ENCODE measurements at places on chromosomes 7 and 10. TPM values are rescaled to one million over a fixed set of nuclear protein-coding genes. Genes with fewer than 3 reads are reported as not detected.
A peak's percentile ranks its signal among the peaks of the same experiment; 100 is the strongest.

Gene EGFR
- polyA plus RNA-seq: 4.2 TPM

Gene SYNPO2L
- 191 TPM for polyA plus RNA-seq

DNA sequence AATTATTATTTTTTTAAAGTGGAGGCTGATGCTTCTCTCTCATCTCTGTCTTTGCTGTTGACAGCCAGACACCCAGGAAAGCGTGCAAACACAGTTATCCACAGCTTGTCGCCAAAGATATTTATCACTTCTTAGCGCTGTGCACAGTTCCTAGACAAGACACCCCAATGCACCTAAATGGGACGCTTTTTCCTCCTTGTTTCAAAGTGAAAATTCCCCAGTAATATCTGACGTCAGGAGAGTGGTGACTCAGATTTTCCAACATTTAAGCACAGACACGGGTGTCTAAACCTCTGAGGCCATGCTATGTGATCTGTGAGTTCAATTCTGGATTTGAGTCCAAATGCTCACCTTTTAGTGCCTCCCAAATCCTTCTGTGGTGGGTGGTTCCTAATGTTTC lies 151.6 kb downstream of the EMX2 start:
- no peak for DNase-seq

Gene NEBL
- polyA plus RNA-seq: 257 TPM

DNA sequence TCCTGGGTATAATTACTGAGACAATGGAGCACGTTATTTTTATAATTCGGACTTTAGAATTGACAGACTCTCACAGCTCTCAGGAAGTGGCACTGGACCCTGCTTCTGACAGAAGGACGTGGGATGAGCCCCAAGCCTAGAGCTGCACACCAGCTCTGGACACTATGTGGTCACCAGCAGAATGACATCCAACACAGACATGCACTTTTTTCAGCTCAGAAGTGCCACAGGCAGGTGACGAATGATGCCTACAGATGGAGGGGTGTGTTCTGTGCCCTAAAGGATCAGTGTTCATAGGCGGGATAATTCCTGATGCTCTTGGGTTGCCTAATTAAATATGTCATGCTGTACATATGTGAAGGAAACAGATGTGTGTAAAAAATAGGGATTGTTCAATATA lies 87.9 kb downstream of the VIPR2 start:
- no peak for DNase-seq

- DNase-seq: no peak
Observed at GRCh38 chr7:11587814-11588213, 244.2 kb downstream of the THSD7A start.

Gene GPNMB
- 113 TPM for polyA plus RNA-seq

Gene ABLIM1
- 149 TPM for polyA plus RNA-seq

Gene CAMK1D
- 15.2 TPM for polyA plus RNA-seq

Gene EMX2
- polyA plus RNA-seq: 1.00 TPM

- no peak for DNase-seq
Observed at GRCh38 chr10:27838361-27838760, 92.7 kb upstream of the MKX start.

Gene PTPRN2
- polyA plus RNA-seq: 1.9 TPM

DNA sequence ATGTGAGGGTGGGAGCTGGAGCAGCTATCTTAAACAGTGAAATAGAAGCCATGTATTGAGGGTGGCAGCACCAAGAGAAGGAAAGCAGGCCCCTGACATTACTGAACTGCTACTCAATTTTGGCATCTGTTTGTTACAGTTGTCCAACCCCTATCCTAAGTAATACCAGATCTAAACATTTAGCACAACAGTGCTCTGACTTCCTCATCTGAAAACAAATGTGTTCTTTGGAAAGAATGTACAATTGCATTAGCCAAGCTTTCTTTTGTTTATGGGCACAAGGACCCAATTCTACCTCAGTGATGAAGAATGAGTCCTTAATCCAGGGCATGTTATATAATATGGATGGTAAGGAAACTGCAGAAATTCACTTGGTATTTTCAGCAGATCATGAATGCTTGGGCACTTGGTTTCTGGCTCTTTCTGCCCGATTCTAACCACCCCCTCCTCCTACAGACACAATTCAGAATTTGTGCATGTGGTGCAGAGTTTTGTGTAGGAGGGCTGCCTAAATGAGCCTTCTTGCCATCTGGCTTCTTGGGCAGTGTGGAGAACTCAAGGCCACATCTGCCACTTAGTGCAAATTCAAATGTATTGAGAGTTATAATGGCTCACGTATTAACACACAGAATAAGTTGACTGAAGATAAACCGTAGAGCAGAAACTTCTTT lies 36.9 kb upstream of the KMT2E start:
- DNase-seq: no peak

DNA sequence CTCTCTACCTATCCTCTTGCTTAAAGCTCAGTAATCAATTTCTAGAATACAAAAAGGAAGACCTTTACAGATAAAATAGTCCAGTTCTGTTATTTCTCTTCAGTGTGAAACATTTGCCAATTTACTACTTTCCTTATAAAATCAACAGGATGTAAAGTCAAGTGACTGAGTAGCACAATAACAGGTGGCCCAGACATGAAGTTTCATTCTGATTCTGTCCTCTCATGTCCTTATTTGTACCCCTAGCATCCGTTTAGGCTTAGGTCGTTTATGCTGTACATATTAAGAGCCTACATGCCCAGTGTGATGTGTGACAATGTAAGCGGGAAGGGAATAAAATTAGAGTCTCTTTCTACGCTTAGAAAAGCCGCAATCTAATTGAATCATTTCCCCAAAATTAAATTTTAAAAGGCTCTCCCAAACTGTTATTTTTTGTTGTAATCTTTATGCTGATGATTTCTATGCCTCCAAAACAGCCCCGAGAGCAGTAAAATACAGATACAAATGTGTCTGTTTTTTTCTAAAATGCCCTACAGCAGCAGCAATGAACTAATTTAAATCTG lies 29.1 kb downstream of the EPC1 start:
- DNase-seq: no peak

DNA sequence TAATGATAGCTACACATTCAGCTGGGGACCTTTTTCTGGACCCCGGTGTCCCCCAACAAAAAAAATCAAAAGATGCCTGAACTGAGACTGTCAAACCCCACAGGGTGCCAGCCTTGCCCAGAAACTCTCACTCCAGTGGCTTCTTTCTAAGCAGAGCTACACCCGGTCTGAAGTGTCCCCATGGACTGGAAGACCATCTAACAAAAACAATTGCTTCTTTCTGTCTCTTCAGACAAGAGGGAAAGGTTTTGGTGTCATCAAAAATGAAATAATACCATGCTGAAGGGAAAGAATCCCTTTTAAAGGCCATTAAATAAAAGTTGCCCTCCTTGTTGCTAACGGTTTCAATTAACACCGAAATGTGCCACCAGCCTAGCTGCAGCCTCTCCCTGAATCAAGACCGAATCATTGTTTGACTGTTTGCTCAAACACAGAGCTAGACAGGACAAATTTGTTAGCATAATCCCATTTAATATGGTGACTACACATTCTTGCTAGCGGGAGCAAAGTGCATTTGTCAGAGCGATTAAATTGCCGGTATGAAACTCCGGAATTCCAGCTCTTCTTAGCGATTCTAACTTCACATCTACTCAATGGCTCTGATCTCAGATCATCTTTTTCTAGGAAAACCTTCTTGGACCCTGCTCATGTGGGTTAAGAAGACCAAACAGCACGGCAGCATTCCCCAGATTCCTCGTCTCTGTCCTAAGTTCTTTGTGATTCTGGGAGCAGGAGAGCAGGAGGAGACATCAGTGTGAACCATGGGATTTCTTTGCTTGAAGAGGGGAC lies 397.5 kb upstream of the PRKCQ start:
- no peak for DNase-seq

- no peak for DNase-seq
Observed at GRCh38 chr10:71357792-71358265, 38.8 kb downstream of the SLC29A3 start.

DNA sequence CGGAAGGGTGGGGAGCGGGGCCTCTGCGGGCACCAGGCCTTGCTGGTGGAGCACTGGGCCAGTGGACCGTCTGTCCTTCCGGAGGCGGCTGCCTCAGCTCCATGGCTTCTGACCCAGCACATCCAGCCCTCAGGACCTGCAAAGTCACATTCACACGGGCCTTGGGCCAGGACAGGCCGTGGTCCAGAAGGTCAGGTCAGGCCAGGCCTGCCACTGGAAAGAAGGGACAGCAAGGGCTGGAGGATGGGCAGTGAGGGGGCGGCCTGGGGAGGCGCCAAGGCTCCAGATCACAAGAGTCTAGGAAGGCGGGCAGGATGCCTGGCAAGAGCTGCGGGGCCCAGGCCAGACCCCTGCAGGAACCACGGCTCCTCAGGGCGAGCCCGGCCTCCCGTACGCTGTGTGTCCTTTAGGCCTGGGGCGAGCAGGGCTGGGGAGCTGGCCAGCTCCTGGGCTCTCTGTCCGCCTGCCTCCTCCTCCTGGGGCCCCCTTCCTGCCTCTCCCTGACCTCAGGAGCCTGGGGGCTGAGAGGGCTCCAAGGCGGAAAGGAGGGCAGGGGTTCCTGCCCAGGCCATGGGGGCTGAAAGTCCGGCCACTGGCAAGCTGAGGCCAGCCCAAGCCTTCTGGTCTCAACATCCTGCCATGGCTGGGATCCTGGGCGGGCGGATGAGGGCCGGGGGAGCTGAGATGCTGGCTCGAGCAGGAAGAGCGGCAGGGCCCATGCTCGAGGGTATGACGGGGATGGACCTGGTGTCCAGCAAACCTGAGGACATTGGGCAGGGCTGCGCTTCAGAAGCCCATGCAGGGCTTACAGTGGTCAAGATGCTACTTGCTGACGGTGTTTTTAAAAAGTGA lies 225.8 kb downstream of the ELFN1 start:
- peak; percentile 85 for DNase-seq

DNA sequence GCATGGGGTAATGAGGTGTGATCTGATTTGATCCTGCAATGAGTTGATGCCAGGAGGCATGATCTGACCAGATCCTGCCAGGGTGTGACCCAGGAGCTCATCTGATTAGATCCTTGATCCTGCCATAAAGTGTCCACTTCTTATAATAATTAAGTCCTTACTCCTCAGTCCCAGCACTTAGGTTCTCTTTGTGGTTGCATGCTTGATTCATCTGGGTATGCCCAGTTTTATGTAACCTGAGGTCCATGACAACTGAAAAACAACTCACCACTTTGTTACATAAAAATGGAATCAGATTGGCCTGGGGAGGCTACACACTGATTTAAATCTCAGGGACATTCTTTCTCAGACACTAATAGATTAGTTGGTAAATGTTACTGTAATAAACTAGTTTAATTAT lies 19.1 kb downstream of the ACADSB start:
- DNase-seq: no peak

- DNase-seq: no peak
Observed at GRCh38 chr10:119301397-119301796, 94.0 kb downstream of the GRK5 start.

DNA sequence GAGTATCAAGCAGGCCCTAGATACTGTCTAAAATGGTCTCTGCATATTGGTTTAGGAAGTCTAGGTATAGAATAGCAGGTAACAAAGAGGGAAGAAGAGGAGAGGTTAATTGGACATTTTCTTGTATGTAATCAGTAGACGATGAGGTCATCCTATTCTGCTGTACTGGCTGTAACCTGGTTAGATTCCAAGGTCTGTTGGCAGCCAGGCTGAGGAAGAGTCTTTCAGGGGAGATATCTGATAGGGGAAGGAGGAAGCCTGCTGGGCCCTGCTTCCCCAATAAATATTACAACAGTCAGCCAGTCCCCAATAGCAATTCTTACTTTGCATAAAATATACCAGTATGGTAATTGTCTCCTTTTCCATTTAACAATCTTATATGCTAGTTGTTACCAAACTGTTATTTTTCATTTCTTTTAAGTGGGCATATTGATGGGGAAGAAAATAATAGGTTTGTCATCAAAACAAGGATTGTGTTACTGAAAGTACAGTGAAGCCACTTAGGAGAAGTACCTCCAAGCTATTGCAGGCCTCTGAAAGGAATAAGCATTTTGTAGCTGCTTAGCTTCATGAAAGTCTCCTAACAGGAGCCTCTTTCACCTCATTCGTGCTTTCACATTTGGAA lies 186.4 kb downstream of the LRRC4 start:
- DNase-seq: peak; percentile 48

Gene MYO1G
- polyA plus RNA-seq: 0.70 TPM
